ENCODE measurements at places on chromosomes 7 and 10.

DNA sequence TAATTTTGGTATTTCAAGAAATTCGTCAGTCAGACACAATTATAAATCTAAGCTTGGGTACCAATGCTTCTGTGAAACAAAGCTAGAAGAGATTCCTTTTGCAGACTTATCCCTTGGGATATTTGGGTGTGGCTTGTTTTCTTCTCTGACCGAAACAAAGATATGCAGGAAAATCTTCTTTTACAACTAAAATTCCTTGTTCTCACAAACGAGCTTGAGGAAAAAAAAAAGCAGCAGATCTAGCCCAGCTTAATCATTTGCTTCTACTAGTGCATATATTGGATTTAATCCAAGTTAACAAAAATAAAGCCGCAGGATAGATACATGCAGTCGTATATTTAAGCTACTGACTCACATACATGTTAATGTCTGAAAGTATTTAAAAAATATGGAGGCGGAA, 104.2 kb downstream of the PRTFDC1 start:
- no peak for DNase-seq

DNA sequence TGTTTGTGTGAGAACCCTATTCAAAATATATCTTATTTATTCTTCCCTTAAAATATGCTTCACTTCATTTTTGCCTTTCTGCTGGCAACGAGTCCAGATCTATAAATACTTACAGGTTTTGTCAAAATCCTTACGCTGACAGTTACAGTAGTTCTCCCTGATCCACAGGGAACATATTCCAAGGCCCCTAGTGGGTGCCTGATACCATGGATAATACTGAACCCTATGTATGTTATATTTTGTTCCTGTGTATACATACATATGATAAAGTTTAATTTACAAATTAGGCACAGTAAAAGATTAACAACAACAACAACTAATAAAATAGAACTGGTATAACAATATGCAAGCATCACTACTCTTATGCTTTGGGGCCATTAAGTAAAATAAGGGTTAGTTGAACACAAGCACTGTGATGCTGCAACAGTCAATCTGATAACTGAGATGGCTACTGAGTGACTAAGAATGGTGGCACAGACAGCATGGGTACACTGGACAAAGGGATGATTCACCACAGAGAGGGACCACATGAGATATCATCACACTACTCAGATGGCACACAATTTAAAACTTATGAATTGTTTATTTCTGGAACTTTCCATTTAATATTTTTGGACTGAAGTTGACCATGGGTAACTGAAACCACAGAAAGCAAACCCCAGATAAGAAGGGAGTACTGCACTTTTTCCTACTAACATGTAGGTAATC, 29.4 kb upstream of the PCGF5 start:
- DNase-seq = no peak

- no peak for DNase-seq
Measured at GRCh38 chr7:156155988-156156733, 343.9 kb upstream of the SHH start.

DNA sequence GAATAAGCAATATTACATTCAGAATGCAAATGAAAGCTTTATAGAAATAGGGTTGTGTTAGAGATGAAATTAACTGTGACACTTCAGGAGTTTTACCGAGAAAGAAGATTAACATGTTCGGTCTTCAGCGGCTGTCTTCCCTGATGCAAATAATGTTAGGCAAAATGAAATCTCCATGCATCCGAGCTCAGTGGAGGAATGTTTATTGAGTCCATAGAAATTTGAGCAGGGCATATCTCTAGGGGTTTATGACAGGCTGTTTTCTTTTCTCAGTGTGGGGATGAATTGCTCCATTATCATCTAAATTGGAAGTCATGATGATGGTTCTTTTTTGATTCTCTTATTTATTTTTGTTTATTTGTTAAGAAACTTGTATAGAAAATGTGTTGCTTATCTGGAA, 31.7 kb downstream of the DYNC1I1 start:
- no peak for DNase-seq

GRCh38 chr7:125136755-125137532, 207.3 kb upstream of the POT1 start:
- no peak for DNase-seq

DNA sequence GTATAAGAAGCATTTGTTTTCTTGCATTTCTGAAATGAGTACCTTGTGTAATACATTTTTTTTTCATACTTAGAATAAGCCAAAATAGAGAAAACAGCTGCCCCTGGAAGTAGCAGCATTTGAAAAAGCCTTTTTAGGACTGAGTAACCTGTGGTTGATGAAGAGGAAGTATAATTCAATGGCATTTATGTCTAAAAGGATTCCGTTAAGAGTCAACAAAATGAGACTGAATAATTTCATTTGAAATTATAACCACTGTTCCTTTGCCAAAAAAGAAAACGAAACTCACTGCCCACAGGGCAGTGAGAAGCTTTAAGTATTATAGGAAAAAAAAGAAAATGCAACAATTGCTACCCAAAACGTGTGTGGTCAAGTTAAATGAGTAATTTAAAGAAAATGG, 705.6 kb upstream of the PHF14 start:
- DNase-seq = no peak

DNA sequence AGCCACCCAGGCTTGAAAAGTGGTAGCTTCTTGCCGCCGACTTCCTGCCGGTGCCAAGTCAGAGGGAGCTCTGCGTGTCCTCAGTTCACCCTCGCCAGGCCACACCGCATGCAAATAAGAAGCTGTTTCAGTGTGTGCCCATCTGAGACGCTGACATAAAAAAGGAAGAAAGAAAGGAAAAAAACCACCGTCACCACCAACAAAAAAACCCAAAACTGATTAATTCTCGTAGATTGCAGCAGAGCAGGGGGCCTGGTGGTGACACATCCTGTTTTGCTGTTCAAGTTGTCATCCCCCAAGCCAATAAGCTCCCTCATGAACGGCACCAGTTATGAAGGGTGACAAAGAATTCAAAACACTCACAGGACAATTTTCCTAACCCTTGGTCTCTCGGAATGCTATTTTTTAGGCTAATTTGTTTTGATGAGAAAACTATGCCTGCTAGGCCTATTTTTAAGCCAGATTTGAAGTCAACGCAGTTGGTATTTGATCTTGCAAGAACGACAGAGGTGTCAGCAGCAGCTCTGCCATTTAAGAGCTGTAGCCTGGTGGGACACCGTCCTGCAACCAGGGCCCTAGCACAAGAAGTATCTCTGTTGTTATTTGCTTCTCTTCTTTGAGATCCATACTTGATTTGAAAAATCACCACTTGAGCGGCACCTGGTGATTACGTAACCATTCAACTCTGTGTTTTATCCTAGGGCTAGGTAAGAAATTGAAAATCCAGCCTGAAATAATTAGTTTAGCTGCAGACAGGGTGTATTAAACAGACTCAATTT, 145.6 kb downstream of the PFKFB3 start:
- peak; percentile 69 for DNase-seq

- no peak for DNase-seq
Measured at GRCh38 chr10:49617121-49618020, 3.5 kb downstream of the CHAT start.

- peak; percentile 51 for DNase-seq
Measured at GRCh38 chr7:12067156-12067831, 143.8 kb upstream of the TMEM106B start.

GRCh38 chr7:78218051-78218450, 419.5 kb downstream of the PHTF2 start:
- no peak for DNase-seq
